Fibroblast of skin of right biceps (primary cell): ENCODE measurements at places on chromosomes 2 and 18.

DNA sequence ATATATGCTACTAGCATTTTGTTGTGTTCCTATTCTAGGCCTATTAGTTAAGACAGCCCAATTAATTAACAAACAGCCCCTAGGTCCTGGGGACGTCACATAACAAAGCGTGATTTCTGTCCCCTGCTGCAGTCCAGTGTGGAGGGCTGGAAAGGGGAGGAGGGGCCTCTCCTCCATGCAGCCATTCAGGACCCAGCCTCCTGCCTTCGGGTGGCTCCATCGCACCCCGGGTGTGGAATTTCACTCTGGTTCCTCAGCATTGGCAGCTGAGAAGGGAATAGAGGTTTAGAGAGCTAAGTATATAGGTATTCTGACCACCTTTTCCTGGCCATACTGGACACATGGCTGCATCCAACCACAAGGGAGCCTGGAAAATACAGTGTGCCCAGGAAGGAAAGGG is 42.4 kb downstream of the MC2R start:
- no peak for DNase-seq

- peak; percentile 83 for DNase-seq
Observed at GRCh38 chr18:76209597-76209996, 285.4 kb downstream of the ZNF516 start.

- no peak for DNase-seq
Observed at GRCh38 chr2:189519631-189520387, 60.8 kb downstream of the SLC40A1 start.

- DNase-seq, result no peak
Observed at GRCh38 chr2:30206461-30207430, 24.6 kb upstream of the LBH start.

DNA sequence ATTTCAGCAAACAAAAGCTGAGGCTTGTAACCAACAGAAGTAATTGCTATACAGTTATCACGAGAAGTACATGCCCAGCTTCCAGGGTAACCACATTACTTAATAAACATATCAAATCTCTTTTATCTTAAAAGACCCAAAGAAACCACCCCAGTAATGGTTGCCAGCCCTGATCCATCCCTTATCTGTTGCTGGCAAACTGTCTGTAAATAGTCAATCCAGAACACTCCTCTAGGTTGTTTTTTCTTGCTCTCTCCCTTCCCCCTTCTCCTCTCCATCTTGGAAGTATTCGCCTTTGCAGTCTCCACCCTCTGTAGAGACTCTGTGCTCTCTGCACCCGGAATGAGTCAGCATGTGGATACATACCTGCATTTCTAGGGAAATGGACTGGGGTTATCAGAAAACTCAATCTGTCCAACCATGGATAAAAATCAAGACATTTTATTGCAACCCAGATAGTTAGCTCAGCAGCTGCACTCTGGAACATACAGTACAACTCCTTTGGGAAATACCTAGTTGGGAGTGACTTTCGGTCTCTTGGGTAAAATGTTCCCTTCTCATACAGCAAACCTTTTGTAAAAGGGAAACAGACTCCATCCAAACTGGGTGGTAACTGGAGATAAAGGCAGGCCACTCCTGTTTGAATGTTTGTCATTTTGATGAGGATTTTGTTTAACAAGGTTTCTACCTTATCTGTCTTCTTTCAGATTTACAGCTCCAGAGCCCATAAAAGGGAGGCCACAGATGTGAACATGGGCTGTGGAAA is 123.5 kb upstream of the FOSL2 start:
- peak; percentile 62 for DNase-seq

GRCh38 chr18:64986906-64987495 is 763.8 kb upstream of the CDH7 start:
- no peak for DNase-seq

DNA sequence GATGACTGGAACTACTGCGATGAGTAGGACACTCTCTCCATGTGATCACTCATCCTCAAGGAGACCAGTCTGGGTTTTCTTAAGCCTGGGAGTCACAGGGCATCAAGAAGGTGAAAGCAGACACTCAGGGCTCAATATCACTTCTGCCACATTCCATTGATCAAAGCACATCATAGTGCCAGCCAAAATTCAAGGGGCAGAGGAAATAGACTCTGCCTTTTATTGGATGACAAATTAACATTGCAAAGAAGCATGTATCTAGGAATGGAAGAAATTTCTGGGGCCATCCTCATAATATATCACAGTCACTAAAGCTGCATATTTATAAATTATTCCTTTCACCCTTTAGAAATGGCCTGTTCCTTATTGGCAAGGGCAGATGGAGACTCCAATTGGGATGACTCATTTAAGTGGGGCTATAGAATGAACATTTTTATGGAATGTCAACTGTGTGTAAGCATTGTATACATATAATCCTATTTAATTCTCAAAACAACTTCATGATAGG is 114.8 kb upstream of the CDC42EP3 start:
- DNase-seq, result peak; percentile 57

DNA sequence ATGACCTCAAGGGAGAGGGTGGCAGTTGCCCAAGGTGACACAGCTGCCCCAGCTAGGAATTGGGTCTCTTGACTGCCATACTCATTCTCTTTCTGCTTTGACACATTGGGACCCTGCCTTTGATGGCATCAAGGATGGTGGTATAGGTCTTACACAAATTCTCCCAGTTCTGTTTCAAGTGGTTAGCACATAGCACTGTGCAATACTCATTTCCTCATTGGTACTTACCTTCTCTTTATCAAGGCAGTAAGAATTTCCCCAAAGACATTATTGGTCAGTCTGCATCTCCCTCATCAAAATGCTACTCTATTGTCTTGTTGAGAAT is 35.9 kb upstream of the CCDC93 start:
- DNase-seq, result no peak

DNA sequence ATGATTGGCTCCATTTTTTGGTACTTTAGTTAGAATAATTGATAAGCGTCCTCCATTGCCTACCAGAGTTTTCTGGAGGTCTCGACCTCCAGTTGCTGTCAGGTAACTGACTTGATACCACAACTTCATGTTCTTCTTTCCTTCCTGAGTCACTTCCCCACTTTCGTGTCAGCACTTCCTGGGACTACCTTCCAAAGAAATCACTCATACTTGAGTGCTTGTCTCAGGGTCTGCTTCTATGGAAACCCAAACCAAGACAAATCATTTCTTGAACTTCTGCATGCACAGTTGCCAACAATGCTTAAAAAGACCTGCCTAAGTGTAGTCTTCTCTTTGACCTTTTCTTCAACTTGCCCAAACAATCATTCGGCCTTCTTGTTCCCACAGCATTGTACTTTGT is 210.3 kb upstream of the ETAA1 start:
- peak; percentile 0 for DNase-seq

DNA sequence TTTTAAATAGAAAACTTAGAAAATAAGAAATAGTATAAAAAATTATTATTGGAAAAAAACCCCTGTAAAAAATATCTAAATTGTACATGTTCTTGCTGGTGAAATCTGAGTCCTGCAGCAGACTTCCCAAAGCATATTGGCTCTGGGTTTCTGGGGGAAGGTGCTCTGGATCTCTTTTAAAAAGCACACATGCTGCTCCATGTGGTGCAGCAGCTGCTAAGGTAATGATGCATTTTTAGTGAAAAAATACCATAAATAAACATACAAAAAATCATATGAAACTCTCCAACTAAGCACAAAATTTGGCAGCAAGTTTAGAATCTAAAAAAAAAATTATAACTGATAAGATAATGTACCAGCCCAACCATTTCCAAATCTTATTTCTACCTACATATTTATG is 216.5 kb downstream of the GPD2 start:
- DNase-seq, result no peak

DNA sequence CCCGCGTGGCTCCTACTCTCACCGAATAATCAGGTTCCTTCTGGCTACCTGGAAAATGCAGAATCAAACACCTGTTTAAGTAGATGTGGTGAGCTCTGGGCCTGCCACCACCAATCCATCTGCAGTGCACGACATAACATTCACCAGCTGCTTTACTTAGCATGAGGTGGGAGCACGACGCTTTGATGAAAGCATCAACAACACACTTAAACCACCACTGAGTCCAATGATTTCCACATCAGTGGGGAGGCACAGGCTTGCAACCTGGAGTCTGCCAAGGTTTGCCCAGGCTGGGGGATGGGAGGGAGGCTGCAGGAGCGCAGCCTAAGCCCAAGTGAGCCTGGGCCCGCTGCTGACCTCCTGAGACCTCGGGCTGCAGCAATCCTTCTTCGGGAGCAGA is 415.5 kb downstream of the MEIS1 start:
- DNase-seq, result no peak

DNA sequence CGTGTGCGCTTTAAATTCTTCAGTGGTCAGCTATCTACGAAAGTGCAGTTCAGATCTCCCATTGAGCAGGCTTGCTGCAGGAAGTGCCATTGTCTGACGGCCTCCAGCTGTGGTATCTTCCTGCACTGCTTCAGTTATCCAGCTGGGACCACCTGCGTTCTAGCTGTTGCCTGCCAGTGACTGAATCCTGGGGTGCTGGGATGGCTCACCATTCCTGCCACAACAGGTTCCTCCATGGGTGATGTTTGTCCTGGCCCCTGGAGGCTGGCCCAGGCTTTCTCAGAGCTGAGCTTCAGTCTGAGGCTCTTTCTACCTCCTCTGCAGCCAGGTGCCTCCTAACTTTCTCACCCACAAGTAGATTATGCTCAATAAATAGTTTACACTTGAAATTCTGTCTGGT is 498.5 kb upstream of the HS6ST1 start:
- DNase-seq, result no peak

GRCh38 chr2:109255654-109256053 is 126.6 kb downstream of the SH3RF3 start:
- no peak for DNase-seq

DNA sequence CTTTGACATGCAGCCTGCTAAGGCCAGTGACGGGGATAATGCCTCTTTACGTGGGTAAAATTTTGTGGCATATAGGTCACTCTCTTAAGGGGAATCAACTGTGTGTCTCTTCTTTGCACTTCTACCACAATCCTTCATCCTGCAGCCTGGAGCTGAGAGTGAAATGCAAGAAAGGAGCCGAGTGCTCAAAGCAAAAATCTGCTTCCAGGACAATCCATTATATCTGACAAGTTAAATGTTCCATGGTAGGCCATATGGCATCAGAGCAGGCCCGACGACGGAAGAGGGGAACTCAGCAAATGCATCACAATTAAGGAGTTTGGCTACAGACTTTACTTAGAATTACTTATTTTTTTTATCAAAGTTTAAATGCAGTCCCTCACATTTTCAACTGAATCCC is 171.2 kb downstream of the TCF4 start:
- DNase-seq, result no peak

DNA sequence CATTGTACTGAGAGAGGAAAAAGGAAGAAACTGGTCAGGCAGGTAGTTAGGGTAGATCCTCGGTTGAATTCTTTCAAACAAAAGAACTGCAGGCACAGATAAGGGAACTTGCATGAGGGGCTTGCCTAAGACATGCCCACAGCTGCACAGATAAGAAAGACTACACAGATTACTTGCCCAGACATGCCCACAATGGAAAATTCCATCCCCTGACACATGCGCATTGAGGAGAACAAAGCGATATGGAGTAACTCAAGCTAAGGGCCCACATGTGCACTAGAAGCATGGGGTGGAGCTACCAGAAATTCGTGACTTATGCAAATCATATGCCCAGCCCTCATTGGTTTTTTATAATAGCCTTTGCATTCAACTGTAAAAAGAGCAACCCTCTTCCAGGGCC is 181.3 kb upstream of the ZNF521 start:
- DNase-seq, result no peak

- DNase-seq, result no peak
Observed at GRCh38 chr2:211846714-211847113, 691.9 kb downstream of the ERBB4 start.

GRCh38 chr2:97716695-97717612 is 3.6 kb downstream of the ZAP70 start:
- DNase-seq, result no peak

DNA sequence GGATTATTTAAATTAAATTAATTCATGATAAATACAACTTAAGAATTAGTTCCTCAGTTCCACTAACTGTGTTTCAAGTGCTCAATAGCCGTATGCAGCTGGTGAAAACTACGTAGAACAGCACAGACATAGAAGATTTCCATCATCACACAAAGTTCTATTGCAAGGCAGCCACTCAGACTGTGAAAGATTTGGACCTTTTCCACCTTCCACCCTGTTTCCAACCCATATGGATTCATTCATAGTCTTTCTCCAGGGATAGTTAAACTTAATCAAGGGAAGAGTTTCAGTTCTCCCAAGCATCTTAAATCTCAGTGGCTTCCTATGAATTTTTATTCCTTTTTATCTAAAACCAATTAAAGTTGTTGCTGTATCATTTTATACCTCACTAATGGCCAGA is 2030.8 kb downstream of the SUCLG1 start:
- no peak for DNase-seq

DNA sequence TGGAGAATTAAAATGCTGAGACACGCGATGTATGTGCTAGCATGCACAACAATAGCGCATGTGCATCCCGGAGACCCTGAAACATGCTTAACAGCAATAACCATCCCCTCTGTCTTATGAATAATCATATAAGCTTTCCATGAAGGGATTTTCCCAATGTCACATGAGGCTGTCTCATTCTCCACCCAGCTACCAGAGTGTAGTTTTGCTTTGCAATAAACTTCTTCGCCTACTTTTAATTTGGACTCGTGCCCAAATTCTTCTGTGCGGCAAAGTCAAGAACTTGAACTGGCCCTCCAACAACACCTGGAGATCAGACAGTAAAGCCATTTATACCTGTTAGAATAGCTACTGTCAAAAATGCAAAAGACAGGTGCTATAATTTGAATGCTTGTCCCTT is 15.5 kb downstream of the LYG1 start:
- no peak for DNase-seq

DNA sequence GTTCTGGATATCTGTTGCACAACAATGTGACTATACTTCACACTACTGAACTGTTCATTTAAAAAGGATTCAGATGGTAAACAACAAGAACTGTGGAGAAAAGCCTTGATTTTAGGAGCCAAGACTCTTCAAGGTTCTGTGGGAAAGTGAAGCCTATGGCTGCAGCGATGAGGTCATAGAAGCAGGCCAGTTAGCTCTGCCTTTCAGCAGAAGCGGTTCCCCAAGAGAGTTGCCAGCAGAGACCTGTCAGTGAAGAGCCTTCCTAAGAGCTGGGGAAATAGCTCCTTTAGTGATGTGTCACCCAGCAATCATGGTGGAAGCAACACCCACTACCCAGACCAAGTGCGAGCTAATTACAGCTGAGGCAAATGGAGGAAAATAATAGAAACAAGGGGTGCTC is 346.5 kb upstream of the ETAA1 start:
- peak; percentile 18 for DNase-seq
